ENCODE measurements at places on chromosomes 1 and 21.
A peak's percentile ranks its signal among the peaks of the same experiment; 100 is the strongest.

DNA sequence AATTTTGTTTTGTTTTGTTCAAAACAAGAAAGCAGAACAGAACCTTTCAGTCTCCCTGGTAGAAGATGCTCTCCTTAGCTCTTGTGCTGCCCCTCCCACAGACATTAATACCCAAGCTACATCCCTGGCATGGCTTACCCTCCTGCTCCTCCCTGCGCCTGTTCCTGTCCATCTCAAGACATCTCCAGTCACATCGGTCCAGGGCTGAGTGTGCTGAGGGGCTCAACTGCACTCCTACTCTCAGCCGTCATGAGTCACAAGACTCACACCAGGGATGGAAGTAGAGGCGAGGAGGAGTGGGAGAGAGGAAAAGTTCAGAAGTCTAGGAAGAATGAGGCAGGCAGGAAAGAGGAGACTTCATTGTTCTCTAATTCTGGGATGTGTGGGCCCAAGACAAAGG is 9.2 kb upstream of the TACSTD2 start:
- no peak for ATAC-seq

GRCh38 chr1:225645194-225645895 is 7.6 kb downstream of the ENAH start:
- no peak for ATAC-seq

GRCh38 chr1:8170059-8170835 is 144.1 kb upstream of the ERRFI1 start:
- ATAC-seq: peak; percentile 13

GRCh38 chr1:92017656-92018055 is 12.1 kb upstream of the EPHX4 start:
- ATAC-seq: no peak

GRCh38 chr1:44609768-44610526 is 64.3 kb downstream of the TMEM53 start:
- no peak for ATAC-seq

- no peak for ATAC-seq
Measured at GRCh38 chr1:50109647-50110075, 941 bp downstream of the ELAVL4 start.

DNA sequence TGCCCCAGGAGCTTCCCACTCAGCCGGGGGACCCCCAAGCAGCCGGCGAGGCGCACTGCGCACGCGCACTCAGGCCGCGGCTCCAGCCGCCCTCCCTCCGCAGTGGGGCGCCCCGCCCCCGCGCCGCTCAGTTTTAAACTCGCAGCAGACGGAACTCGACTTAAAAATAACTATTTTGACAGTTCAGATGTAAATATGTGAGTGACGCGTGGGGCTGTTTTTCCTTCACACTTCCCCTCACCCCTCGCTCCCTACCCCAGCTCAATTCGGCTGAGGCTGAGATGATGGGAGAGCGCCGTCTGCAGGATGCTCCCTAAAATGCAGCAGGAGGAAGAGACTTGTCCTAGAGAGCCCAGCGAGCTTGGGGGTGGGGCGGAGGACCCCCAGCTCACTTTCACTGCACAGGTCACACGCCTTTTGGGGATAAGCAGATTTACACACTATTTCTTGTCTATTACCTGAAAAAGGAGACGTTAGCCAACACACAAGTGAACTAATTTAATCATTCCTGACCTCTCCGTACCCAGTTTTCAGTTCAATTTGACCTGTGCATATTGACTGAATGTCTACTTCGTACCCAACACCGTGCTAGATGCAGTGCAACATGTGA is 8.9 kb upstream of the LEMD1 start:
- ATAC-seq: peak; percentile 41

GRCh38 chr1:57146100-57146499 is 180.3 kb upstream of the C8B start:
- no peak for ATAC-seq
